ENCODE measurements at places on chromosomes 5 and 9. TPM values are rescaled to one million over a fixed set of nuclear protein-coding genes. Genes with fewer than 3 reads are reported as not detected.

DNA sequence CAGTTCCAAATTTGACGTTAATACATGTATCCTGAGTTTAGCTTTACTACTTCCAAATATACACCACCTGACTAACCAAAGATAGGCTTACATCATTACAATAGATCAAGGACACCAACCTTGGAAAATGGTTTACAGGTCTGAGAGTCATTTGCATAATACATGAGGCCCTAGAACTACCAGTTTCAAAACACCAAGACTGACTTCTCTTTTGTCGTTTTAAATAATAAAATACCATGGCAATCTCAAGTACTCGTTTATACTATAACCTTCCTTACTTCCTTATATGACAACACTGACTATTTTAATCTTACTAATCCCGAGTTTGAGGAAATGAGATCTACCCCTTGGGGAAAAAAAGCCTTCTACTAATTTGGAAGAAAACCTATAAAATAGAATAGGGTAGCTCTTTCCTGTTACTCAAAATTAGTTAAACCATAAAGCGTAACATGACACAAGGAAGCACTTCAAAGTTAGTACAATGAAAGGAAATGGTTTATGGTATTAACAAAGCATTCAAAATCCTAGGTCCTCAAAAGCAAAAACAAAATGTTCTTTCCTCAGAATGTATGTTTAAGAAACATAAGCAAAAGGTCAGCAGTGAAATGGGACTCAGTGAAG lies 42.1 kb downstream of the UBQLN1 start:
- DNase-seq, result no peak
- H3K4me1 ChIP-seq, result peaks cover 11% of the 10 kb centered on the region
- H3K27ac ChIP-seq, result no peak overlapping the region
- H3K36me3 ChIP-seq, result peaks cover 34% of the 10 kb centered on the region
- H3K27me3 ChIP-seq, result no peaks in the 10 kb centered on the region

PCDHGA11 gene
- 6.6 TPM for total RNA-seq

DNA sequence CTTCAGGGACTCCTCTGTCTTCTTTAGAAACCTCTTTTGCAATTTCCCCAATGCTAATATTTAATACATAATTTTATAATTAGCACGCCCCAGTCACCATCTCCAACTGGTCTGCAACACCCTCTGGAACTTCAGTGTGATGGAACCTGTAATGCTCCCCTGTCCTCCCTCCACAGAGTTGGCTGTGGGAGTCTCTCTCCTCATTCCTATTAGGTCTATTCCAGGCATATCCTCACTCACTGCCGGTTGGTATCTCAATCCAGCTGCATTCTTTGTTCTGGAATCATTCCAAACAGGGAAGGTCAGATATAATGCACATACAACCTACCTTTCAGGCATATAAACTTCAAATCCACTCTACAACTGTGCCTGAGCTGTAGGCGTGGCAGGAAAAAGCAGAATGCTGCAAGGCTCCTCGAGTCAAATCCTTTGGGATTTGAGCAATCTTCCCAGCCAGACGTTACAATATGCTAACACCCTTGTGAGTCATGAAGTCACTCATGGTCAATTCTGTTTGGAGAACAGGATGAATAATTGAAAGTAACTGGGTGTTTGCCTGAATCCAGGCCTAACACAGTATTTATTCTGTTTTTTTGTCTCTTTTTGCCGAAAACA lies 293.8 kb downstream of the CWC27 start:
- H3K4me1 ChIP-seq, result peaks cover 6% of the 10 kb centered on the region
- H3K27ac ChIP-seq, result peak overlapping the region; percentile 71
- H3K36me3 ChIP-seq, result no peaks in the 10 kb centered on the region
- H3K27me3 ChIP-seq, result no peaks in the 10 kb centered on the region

DNA sequence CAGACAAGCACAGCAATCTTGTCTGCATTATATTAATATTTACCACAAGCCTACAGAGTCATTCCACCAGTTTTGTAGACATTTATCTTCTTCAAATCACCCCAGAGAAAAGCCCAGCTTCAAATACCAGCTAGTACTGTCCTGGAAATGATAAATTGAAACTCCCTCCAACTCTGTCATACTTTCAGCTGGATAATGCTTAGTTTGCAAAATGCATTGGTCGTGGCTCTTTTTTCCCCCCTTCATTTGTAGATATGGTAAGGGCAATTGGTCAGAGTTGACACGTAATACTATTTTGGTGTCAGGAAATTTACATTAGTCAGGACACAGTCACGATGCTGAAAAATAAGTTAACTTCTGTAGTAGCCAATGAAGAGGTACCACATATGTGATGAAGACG lies 21.2 kb downstream of the HMHB1 start:
- H3K36me3 ChIP-seq, result no peaks in the 10 kb centered on the region
- H3K27me3 ChIP-seq, result no peaks in the 10 kb centered on the region
- H3K4me3 ChIP-seq, result no peak overlapping the region
- DNase-seq, result no peak
- H3K27ac ChIP-seq, result no peak overlapping the region
- no peaks in the 10 kb centered on the region for H3K4me1 ChIP-seq
